ENCODE measurements at places on chromosomes 1 and 21. TPM values are rescaled to one million over a fixed set of nuclear protein-coding genes. Genes with fewer than 3 reads are reported as not detected.
A peak's percentile ranks its signal among the peaks of the same experiment; 100 is the strongest.

DNA sequence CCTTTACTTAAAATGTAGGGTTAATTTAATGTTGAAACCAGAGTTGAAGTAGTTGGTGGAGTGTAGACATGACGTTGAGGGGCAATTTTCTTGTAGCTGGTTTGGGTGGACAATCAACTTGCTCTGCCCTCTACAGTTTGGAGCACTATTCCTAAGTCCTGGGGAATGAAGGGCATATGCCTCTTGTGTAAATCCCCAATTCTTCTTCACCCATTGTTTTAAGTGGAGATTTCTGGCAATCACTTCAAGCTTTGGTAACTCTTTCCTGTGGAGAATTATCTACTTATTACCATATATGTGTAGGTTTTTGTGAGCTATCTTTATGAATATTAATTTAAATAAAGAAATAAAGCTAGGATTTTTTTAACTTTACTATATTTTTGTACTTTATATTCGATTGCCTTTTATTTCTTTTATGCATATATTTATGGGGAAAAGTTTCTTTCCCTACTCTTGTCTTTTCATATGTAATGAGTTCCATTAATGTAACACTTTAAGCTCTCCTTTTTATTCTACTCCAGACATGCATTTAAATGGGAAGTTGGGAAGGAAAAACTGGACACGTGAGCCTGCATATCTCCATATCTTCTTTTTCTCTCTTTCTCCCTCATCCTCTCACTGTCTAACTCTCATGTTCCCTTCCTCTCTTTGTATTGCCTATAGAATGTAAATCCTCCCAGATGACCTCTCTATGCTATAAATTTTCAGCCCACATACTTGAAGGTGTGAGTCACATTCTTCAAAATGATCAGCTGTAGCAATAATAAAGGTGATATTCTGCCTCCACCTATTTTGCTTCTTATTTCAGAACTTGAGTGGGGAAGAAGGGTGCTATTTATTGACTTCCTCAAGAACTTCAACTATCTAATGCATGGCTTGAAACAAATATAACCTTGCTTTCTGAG, 276.7 kb downstream of the PTPRC start:
- DNase-seq: no peak

GRCh38 chr1:43931711-43932660, 1.6 kb upstream of the ARTN start:
- DNase-seq: no peak

DNA sequence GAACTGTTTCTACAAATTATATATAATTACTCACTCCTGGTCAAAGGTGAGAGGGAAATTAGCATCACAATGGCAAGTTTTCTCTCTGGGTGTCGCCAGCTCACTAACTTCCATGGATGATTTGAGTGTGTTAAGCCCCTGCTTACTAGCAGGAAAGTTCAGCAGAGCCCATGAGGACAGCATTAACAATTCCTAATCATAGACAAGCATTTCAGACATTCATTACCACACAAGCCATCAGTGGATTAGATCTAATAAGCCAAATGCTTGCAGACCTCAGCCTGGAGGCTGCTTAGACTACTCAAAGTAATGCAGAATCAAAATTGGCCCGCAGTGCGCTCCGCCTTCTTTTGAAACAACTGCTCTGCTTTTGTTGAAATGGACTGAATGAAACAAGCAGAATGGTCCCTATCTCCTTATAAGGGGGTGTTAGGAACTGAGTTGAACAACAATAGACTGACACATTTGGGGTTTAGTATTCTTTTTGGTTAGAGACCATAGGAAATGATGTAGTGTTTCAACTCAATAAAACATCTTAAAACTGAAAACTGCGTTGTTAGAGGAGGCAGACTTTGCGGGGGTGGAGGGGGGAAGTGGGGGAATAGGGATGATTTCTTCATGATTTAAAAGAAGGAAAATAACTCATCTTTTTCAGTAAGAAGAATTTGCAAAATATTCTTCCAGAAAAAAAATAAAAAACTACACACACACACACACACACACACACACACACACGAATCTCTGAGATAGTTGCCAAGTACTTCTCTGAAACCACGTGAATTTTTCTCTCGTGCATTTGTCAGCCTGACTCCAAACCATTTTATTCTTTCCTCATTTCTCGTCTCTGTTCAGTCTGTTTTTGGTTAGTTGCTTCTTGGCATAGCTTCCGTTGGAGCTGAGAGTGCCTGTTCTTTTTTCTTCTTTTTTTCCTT, 54.6 kb downstream of the GORAB start:
- no peak for DNase-seq

DNA sequence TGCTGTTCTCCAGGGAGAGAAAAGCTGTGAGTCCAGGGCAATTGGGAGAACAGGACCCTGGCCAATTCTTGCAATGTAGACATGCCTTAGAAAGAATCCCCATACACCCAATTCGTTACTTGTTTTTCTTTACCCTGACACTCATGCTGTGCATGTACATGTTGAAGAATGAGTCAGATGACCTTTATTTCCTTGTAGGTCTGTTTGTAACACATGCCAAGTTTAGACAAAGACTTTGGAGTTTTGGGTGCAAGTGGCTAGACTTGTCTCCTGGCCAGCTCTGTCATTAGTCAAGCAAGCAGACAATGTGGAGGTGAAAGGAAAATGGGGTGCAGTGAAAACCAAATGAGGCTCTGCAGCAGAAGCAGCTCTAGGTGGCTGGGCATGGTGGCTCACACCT, 38.1 kb downstream of the GNPAT start:
- peak; percentile 68 for DNase-seq

GRCh38 chr1:162081316-162081715, 11.8 kb downstream of the NOS1AP start:
- DNase-seq: peak; percentile 47

- DNase-seq: no peak
Observed at GRCh38 chr1:225950905-225951497, 10.0 kb upstream of the LEFTY2 start.

The OR2T2 gene
- total RNA-seq: not detected

The NTPCR gene
- 47.0 TPM for total RNA-seq

The LZIC gene
- 33.7 TPM for total RNA-seq

The TMEM81 gene
- total RNA-seq: 2.4 TPM

The FMO1 gene
- 0.67 TPM for total RNA-seq

The AKR7A3 gene
- total RNA-seq: 0.32 TPM
